ENCODE measurements at places on chromosomes 12 and 14. TPM values are rescaled to one million over a fixed set of nuclear protein-coding genes. Genes with fewer than 3 reads are reported as not detected.
A peak's percentile ranks its signal among the peaks of the same experiment; 100 is the strongest.

- DNase-seq, result no peak
These were observed 35.2 kb downstream of the CEP128 start for GRCh38 chr14:80906336-80906735.

DNA sequence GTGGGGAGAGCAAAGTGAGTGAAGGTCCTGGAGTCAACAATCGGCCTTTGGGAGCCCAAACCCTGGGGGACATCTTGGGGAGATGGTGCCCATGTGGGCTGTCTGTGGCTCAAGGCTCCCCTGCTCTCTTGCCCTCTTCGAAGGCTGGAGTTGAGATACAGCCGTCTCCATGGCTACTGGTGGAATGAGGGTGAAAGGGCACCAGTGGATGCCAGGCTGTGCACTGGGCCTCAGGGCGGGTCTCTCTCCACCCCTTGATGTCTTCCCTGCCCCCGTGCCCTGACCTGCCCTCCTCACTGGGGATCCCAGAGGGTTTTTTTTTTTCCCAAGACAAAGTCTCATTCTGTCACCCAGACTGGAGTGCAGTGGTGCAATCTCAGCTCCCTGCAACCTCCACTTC is 2.0 kb upstream of the ANKRD9 start:
- DNase-seq, result no peak

The SSPN gene
- 30.6 TPM for total RNA-seq

DNA sequence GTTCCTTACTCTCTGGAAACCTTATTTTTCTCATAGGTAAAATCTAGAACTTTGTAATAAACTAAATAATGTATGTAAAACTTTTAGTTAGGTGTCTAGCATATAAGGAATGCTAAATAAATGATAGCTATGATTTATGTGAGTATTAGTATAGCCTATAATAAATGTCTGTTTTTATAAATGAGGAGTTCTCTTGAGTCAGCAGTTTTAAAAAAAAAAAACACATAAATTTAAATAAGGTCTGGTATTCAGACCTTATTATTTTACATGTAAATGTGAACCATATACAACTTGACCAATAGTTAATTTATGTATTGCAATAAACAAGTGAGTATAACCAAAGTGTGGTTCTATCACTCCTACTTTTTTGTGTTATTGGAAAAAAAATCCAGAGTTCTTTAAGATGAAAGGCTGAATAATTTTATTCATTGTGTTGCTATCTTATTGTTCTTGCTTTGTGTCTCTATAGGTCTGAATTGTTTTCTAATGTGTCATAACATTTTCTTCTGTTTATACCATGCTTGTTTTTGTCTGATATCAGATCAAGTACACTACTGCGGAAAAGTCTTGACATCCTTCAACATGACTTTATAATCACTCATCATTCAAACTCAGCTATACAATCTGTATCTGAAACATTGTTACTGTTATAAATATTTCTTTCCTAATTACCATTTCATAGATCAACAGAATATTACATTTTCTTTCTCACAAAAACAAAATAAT is 115.7 kb downstream of the RASSF9 start:
- DNase-seq, result no peak

- DNase-seq, result peak; percentile 92
These were observed 49.2 kb upstream of the AEBP2 start for GRCh38 chr12:19390051-19390598.

DNA sequence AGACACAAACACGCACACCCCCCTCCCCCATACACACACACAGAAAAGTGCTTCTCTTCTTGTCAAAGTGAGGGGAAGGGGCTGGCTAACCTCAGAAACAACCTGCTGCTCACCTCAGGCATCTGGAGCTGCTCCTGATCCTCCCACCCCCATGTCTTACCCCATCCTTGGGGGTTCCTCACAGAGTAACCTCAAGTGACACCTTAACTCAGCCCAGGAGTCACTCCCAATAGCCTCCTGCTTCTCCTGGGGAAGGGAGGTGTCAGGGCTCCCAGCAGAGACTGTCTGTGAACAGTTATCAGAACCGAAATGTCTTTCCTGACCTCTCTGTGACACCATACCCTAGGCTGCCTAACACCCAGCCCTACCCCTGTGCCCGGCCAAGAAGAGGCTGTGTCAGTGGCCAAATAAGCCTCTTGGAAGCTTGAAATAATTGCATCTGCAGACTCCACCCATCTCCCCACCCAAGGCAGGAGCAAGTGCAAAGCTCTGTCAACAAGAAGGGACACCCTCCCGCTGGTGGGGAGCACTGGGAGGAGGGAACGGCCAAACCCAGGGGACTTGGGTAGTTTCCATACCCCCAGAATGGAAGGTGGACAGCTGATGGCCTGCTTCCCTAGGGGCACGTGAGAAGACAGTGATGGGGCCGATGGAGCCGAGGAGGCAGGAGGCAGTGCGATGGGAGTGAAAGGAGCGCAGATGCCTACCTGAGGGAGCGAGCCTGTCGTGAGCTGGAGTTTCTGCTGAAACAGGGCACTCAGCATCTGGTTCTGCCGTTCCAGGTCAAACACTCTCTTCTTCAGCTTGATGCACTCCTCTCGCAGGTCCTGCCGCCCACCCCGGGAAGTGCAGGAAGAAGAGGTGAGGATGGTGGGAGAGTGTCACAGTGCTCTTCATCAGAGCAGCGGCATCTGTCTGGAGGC is 26.8 kb downstream of the NCKAP5L start:
- DNase-seq, result no peak

DNA sequence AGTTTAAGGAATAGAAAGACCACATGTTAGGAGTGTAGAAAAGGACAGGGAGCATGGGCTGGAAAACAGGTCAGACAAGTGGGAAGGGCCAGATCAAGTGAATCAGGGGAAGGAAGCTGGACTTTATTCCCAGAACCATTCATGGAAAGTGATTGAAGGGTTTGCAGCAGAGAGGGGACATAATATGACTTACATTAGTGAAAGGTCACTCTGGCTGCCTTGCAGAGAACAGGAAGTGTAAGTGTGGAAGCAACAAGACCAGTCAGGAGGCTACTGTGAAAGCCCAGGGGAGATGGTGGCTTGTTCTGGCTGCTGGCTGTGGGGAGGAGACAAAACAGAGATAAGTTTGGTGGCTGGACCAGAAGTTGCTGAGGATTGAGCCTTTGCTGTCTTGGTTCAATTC is 69.1 kb downstream of the VCPKMT start:
- peak; percentile 46 for DNase-seq

GRCh38 chr14:80493620-80494019 is 282.3 kb upstream of the DIO2 start:
- DNase-seq, result no peak

The CCDC38 gene
- total RNA-seq, result not detected

The FITM1 gene
- 13.0 TPM for total RNA-seq

DNA sequence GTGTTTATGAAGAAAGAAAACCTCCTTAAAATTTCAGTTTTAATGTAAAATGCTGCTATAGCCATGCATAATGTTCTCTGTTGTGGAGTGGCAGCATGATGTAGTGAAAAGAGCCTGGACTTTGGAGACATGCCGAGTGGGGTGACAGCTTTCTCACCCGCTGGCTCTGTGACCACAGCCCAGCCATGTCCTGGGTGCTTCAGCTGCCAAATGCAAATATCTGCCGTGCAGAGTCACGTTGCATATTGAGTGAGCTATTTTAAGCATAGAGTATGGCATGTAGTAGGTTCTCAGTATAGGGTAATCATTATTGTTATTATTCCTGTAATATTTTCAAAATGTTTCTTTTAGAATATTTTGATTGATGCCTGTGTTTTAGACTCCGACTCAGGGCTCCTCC is 15.5 kb upstream of the TCTN2 start:
- no peak for DNase-seq

The OR4N5 gene
- total RNA-seq, result not detected

DNA sequence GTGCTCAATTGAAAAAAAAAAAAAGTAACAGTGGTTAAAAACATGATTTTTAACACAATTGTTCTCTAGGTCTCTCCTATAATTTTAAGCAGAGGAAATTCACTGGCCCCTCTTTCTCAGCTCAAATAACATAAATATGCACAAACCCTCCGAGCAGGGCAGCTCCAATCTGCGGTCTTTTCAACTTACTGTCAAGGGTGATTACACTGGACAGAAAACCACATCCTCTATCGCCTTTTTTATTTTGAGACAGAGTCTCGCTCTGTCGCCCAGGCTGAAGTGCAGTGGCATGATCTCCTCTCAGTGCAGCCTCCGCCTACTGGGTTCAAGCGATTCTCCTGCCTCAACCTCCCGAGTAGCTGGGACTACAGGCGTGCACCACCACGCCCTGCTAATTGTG is 16.5 kb upstream of the GABARAPL1 start:
- no peak for DNase-seq

- peak; percentile 68 for DNase-seq
These were observed 86.4 kb downstream of the ST8SIA1 start for GRCh38 chr12:22248121-22248520.

The TAS2R43 gene
- total RNA-seq, result 8.5 TPM

- peak; percentile 67 for DNase-seq
These were observed 110.5 kb downstream of the ARF6 start for GRCh38 chr14:50003213-50004021.

The NDRG2 gene
- 113 TPM for total RNA-seq

- DNase-seq, result peak; percentile 55
These were observed 48.9 kb upstream of the BTG1 start for GRCh38 chr12:92194561-92194960.

DNA sequence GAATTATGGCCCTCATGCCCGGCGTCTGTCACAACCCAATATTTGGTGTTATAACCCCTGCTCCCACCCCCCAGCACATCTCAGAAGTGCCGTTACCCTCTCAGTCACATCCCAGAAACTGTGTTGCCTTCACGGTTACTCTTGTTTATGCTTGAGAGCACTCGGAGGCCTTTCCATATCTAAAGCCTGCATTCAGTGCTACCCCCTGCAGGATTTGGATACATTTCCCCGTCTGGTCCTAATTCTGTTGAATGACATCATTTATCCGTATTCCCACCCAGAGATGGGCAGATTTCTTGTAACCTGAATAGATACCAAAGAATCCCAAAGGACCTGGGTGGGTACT is 19.1 kb upstream of the FOS start:
- DNase-seq, result no peak

- no peak for DNase-seq
These were observed 57.9 kb downstream of the AMN start for GRCh38 chr14:102980409-102980810.

DNA sequence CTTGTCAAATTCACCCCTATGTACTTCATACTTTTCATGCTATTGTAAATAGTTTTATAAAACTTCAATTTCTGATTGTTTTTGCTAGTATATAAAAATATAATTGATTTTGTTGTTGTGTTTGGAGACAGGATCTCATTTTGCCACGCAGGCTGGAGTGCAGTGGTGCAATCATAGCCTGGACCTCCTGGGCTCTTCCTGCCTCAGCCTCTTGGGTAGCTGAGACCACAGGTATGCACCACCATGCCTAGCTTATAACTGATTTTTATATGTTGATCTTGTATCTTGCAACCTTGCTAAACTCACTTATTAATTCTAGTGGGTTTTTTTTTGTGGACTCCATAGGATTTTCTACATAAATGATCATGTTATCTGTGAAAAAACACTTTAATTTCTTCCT is 23.5 kb downstream of the ATP5MC2 start:
- no peak for DNase-seq

GRCh38 chr12:51601241-51601640 is 10.2 kb downstream of the SCN8A start:
- no peak for DNase-seq

- peak; percentile 12 for DNase-seq
These were observed 5.1 kb upstream of the CNIH1 start for GRCh38 chr14:54446161-54446693.

The IQSEC3 gene
- 2.5 TPM for total RNA-seq

The CLEC4E gene
- total RNA-seq, result 0.79 TPM

The SPTSSA gene
- 21.4 TPM for total RNA-seq

The GAS2L3 gene
- total RNA-seq, result 33.2 TPM

- no peak for DNase-seq
These were observed 516.3 kb upstream of the NOVA1 start for GRCh38 chr14:27114180-27114579.

DNA sequence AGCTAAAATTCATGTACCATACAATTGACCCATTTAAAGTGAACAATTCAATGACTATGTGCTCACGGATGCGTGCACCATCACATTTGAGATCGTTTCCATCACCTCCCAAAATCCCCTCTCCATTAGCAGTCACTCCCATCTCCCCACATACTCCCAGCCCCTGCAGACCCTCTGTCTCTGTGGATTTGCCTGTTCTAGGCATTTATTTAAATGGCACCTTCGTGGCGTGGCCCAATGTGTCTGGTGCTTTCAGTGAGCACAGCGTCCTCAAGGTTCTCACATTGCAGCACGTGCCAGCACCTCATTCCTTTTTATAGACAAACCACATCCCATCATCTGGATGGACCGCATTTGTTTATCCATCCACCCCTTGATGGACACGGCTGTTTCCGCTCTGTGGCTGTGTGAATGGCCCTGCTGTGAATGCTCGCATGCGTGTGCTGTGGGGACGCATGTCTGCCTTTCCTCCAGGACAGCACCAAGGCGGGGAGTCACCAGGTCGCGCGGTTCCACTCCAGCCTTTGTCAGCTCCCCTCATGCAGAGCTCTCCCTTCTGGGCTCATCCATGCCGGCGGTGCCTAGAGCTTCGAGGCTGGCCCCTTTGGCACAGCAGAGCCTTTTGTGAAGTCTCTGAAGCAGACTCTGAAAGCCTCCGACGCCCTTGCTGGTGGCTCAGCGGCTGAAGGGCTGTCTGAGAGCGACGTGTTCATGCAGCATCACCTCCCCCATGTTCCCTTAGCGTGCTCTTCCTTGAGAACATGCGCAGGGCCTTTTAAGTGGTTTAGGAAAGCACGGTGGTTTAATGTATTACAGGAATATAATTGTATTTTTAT is 184.4 kb downstream of the KIF26A start:
- no peak for DNase-seq

- DNase-seq, result no peak
These were observed 12.6 kb upstream of the TTC7B start for GRCh38 chr14:90828642-90829487.

The SEL1L gene
- total RNA-seq, result 45.7 TPM

DNA sequence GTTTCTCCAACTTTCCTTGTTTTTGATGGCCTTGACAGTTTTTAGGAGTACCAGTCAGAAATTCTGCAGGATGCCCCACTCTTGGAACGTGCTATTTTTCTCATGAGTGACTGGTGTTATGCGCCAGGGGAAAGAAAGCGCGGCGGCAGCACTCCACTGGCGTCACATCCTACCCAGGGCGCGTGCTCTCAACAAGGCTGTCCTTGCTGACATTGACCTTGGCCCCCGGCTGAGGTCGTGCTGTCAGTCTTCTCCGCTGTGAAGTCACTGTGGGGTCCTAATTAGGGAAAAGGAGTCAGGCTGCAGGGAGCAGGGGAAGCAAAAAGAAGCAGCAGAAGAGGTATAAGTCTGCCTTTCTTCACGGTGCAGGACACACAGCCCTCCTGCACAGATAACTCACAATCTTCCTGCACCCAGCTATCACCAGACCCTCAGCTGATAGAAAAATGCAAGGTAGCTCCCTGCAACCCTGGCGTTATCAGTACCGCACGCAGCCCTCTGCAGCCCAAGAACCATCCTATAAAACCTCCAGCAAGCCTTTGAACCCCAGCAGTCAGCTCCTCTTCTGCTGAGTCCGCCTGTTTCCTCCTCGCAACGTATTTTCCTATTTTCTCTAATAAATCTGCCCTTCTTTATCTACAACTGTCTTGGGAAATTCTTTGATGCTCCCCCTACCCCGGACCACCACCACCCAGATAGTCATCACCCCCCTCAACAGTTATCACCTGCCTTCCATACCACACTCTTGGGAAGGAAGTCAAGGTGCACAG is 48.0 kb upstream of the C14orf180 start:
- DNase-seq, result no peak
